Osteoblast (primary cell): ENCODE measurements at places on chromosomes 7 and 10. TPM values are rescaled to one million over a fixed set of nuclear protein-coding genes. Genes with fewer than 3 reads are reported as not detected.

Gene TTYH3
- 28.3 and 29.0 TPM in 2 replicates for total RNA-seq

Gene LIPJ
- under 0.01 TPM in 2 replicates for total RNA-seq

Gene EFCAB10
- total RNA-seq: under 0.01 TPM in 1 of 2 replicates, not detected in the other

Gene HMX3
- not detected in 2 replicates for total RNA-seq

Gene GCK
- total RNA-seq: not detected in 2 replicates

Gene CCL26
- 1.1 and 1.5 TPM in 2 replicates for total RNA-seq

Gene GIMAP6
- total RNA-seq: 0.36 TPM in 1 of 2 replicates, not detected in the other

Gene CTAGE4
- total RNA-seq: 0.36 and 2.4 TPM in 2 replicates

Gene TSPAN33
- total RNA-seq: under 0.01 and 0.36 TPM in 2 replicates

Gene RSPH10B
- under 0.01 TPM in 1 of 2 replicates, not detected in the other for total RNA-seq
